Activated naive CD4-positive, alpha-beta T cell treated with anti-CD3 and anti-CD28 coated beads for 36 hours (primary cell): ENCODE measurements at places on chromosomes 6 and 20.

GRCh38 chr6:131894493-131895424 is 56.4 kb downstream of the CCN2 start:
- no peak for DNase-seq

DNA sequence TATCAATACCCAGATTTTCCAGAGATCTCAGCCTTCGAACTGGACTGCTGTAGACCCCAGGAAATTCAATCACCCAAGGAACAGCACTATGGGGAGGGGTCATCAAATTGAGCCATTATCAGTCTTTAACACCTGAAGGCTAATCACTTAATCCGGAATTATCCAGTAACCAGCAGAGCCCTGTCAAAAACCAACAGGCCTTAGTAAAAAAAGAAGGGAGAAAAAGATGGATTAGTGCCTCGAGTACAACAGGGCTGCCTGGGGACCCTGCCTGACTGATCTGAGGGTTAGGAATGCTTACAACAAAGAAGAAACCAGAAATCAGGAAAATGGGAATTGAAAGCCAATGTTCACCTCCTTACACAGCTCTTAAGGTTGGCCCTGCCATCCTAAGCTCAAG is 7.6 kb downstream of the RRAGD start:
- no peak for DNase-seq

DNA sequence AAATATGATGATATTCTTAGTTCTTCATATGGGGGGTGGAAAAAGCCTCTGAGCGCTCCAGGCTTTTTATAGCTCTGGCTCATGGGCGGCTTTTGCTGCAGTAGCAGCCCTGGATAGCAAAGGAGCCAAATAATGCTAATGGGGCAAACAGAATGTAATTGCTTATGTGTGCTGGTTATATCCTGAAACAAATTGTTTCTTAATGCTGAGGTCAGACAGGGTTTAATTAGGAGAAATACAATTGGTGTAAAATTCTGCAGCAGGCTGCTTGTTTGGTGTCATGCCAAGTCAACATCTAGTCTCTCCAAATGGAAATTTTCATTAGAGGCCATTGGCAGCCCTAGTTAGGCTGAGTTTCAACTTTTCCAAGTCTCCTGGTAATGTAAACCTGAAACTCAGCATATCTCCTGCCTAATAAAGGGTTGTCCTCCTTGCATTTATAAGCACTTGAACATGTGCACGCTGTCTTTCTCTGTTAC is 530.1 kb upstream of the NOX3 start:
- no peak for DNase-seq

- peak; percentile 39 for DNase-seq
Observed at GRCh38 chr6:28137505-28137981, 4.1 kb upstream of the ZKSCAN8 start.

DNA sequence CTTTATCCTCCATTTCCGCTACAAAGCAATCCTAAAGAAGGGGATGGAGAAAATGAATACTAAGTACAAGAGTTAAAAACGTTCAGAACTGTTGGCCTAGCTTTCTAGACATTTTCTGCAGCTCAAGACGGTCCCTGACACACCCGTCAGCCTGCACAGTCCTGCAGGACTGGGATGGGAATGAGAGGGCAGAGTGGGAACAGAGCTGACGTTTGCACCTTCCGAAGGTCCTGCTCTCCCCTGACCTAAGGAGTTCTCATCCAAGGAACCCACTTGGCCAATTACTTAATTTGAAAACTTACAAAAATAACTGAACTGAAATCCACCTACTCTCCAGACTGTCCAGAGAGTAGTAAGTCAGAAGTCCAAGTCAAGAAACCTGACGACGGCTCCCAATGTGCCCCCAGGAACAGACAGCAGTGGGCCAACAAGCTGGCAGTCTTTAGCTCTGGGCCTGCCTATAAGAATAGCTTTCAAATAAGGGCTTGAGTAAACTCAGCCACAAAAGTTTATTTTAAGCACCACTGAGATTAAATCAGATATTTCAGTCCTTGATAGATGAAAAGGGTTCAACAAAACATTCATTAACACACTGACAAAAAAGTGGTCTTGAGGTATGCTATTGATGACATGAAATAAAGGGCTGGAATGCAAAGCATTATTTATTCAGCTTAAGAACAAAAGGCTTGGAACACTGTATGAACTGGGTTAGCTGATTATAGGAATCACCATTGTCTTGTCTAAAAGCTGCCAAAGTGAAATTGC is 76.8 kb downstream of the CNKSR3 start:
- no peak for DNase-seq
